Left kidney (tissue), 8 donors: ENCODE measurements at places on chromosomes 3 and 15.

DNA sequence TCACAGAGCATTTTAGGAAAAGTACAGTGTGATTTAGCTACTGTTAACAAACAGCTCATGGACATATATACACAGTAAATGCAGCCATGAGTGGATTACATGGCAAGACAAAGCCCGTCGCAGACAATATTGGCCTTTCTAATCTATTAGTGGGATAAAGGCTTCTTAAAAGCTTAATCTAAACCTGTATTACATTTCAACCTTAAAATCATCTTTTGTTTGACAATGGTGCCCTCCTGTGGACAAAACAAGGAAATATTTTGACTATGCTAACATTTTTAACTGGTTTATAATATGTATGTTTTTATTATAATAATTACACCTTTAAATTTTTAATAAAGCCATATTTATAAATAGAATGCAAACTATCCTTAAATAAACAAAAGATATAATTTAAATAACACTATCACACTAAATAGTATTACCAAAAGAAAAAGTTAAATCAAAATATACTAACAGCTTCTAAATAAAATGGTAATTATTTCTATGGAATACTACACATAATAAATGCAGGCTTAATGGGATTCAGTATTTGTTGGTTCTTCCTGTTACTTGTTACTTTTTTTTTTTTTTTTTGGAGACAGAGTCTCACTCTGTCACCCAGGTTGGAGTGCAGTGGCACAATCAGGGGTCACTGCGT lies 38.6 kb downstream of the TAFA4 start:
- peak; percentile 49 for DNase-seq

DNA sequence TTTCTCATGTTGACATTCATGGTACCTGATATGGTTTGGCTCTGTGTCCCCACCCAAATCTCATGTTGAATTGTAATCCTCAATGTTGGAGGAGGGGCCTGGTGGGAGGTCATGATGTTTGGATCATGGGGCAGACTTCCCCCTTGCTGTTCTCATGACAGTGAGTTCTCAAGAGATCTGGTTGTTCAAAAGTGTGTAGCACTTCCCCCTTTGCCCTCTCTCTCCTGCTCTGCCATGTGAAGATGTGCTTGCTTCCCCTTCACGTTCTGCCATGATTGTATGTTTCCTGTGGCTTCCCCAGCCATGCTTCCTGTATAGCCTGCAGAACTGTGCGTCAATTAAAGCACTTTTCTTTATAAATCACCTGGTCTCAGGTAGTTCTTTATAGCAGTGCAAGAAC lies 3.3 kb upstream of the UBL7 start:
- DNase-seq = no peak

- DNase-seq = no peak
Measured at GRCh38 chr3:45608885-45609284, 14.3 kb downstream of the LIMD1 start.

DNA sequence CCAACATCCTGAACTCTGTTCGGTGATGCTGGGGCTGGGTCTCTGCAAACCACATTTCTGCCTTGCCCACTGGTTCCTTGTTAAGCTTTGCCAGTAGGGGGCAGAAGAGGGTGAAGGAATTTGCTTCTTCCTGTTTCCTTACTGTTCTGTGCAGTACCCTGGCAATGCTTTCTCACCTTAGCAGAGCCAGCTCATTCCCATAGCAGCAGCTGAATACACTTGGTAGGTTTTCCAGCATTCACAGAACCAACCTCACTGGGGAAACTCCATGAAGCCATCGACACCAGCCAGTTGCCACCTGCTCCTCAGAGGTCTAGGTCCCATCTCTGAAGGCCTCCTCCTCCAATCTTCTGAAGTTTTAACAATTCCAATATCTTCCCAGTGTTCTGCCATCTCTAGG lies 308.4 kb downstream of the PDCD6IP start:
- DNase-seq = peak; percentile 62

DNA sequence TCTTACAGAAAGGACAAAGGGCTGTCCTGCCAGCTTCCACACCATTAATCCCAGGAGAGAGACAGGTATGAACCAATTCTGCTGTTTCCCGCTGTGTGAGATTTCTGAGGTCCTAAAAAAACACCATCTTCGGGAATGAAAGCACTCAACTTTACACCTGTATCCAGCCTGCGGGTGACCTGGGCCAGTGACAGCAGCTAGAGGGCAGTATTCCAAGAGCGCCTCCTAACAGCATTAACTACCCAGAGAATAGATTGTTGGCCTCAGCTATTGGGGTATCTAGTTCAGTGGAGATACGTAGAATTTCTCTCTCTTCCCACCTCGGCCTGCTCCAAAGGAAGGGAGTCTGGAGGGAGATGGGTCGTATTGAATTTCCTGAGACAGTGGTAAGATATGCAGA lies 55.1 kb downstream of the WDR76 start:
- DNase-seq = no peak

DNA sequence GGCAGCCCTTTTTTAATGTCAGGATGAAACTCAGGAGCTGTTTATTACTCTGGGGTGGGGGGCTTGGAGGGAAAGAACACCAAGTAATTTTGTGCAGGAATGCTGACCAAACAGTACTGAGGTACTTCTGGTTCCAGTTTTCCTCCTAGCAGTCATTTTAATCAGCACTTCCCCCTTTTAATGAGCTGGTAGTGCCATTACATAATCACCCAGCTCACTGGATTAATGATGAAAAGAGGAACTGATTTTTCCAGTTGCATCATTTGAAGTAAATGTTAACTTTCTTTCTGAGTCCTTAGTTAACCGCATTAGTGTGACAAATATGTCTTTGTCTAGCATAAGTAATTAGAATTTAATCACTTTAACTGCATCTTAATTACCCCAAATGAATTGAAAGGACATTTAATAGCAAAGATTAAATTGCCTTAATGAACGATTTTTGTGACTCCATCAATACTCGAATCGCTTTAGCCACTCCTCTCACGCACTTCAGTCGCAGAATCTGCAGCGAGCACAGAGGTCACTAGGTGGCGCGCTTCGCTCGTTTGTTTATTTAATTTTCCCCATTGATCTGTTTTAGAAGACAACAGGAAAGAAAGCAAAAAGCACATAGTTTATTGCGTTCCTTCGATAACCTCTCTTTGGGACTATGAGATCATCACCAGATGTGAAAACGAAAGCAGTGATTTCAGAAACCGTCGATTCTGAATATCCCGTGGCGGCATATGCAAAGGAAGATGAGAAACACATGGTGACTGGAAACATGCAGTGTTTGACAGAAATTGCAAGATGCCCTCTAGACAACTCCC lies 9.8 kb downstream of the ONECUT1 start:
- DNase-seq = no peak

GRCh38 chr3:128492671-128493569 lies at the start of gene GATA2:
TSS of gene GATA2 (minus strand) at chr3:128493201. CDS start at chr3:128487031, 6,170 bp downstream.
- DNase-seq = no peak

- no peak for DNase-seq
Measured at GRCh38 chr3:134464689-134465365, 21.0 kb downstream of the ANAPC13 start.

GRCh38 chr15:81865850-81866537 lies 179.8 kb downstream of the MEX3B start:
- DNase-seq = no peak

DNA sequence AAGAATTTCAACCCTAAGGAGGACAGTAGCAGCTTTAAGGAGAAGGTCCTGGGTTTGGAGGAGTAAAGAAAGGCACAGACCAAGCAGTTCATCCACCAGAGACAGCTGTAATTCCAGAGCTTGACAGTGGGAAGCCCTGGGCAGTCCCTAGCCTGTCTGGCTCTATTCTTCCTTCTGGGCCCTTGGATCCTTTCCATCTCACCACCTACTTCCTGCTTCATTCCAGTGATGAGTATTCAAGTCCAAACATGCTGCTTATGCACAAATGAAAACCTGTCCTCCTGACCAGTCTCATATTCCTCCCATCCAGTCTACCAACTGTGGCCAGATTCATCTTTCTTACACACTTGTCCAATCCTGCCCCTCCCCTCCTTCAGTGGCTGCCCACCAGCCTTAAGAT lies 171.4 kb downstream of the CNTN3 start:
- no peak for DNase-seq

DNA sequence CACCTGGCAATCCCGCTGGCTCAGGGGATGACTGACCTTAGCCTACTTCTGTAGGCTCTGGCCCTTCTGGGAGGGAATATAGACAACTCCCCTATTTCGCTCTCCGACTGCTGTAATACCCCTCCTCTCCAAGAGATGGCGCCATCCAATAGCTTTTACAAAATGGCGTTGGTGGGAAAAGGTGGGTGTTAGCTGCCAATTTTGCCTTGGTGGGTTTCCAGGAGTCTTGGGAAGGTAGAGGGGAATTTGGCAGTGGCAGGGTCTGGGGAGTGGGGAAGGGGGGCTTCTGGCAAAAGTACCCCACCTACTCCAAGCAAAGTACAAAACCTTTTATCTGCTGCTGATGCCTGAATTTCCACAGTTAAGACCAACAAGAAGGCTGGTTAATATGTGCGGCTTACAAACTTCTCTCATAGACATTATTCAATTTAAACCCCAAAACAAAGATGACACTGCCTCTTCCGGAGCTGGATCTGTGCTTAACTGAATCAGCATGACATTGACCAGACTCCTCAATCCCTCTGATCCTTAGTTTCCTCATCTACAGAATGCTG lies 62.1 kb downstream of the RASGRF1 start:
- peak; percentile 38 for DNase-seq

DNA sequence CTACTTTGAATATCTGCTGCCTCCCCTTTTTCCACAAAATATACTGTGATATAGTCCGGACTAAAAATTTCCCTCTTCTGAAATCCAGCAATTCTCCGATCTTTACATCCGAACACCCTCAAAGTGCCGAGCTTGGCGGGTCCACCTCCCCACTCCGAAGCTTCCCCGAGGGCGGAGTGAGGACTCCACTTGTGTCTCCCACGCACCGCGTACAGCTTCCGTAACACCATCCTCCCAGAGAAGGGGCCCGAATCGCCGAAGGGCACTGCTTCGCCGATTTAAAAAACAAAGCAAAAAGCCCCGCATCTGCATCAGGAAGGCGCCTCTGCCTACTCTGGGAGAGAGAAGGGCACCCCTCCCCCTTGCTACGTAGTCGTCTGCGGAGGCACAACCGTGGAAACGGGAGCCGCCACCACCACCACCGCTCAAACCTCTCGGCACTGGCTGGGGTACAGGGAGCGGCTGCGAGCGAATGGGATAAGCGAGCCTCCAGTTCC lies 551 bp downstream of the NCBP2 start:
- peak; percentile 31 for DNase-seq

DNA sequence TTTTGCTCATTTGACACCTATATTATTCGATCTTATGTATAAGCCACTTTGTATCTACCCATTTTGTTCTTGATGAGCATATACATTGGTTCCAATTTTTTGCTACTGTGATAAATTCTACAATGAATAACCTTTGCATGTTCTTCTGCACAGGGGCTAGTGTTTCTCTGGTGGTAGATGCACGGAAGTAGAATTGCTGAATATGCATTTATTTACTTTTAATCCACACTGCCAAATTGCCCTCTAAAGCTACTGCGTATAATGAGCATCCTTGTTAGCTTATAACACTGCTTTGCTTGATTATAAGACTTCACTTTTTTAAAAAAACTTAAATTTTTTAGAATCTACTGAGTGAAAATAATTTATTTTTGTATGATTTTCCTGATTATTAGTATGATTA lies 84.2 kb upstream of the PIAS1 start:
- no peak for DNase-seq

- no peak for DNase-seq
Measured at GRCh38 chr15:60480149-60480548, 1.2 kb upstream of the ICE2 start.

- DNase-seq = peak; percentile 48
Measured at GRCh38 chr3:45499529-45499928, 95.0 kb upstream of the LIMD1 start.

GRCh38 chr3:58798312-58798711 lies 131.7 kb upstream of the FAM3D start:
- DNase-seq = no peak

- no peak for DNase-seq
Measured at GRCh38 chr3:37974121-37975083, 16.2 kb upstream of the VILL start.

DNA sequence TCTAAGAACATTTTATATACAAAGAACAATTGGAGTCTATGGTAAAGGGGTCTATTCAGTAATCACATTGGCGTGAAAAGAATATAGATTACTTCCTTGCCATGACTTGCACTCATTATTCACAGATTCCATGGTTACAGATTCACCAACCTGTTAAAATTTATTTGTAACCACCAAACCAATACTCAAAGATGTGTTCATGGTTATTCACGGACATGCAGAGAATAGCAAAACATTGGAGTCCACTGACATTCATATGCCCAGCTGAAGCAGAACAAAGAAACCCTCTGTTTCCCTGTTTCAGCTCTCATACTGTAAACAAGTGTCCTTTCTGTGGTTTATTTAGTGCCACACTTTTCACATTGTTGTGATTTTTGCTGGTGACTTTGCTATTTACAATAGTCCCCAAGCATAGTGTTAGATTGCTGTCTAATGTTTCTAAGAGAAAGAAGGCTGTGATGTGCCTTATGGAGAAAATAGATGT lies 185.8 kb upstream of the TTC14 start:
- DNase-seq = no peak

DNA sequence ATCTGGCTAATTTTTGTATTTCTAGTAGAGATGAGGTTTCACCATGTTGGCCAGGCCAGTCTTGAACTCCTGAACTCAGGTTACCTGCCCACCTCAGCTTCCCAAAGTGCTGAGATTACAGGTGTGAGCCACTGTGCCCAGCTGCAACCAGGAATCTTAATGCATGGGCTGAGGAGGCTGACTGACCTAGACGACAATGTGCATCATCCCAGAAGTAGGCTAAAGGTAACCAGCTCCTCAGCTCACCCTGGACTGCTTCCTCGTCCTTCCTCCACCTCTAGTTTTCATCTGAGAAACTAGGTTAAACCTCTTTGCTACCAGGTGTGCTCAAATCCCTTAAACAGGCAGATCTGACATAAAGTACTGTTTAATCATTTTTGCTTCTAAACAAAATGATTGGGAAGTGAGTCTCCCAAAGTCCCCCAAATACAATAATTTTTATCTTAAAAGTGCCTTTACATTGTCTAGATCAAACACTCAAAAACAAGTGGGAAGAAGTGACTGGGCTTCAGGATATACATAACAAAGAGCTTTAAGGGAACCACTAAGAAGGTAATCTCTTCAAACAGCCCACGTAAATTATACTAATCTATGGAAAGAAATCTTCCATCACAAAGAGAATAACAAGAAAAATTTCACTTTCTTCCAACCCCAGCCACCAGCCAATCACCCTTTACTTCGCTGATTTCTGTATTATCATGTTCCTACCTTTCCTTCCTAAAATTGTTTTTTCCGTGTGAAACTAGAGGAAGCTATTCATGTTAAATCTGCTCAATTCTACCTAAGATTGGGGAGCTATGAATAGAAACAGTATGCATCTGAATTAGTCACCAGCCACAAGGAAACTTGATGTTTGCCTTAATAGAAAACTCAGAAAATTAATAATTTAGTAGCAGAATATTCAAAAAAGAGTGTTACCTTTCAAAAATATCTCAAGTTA lies 34.7 kb downstream of the IGF2BP2 start:
- DNase-seq = no peak

GRCh38 chr3:71543371-71544016 lies 40.0 kb downstream of the FOXP1 start:
- DNase-seq = no peak

GRCh38 chr3:139120086-139121056 lies 75.7 kb upstream of the PRR23C start:
- DNase-seq = peak; percentile 59

GRCh38 chr15:85329561-85330422 lies 50.6 kb upstream of the AKAP13 start:
- no peak for DNase-seq

GRCh38 chr3:147934451-147935180 lies 525.5 kb downstream of the ZIC1 start:
- DNase-seq = no peak
